Transverse colon (tissue), 4 donors: ENCODE measurements at places on chromosomes 4 and X. TPM values are rescaled to one million over a fixed set of nuclear protein-coding genes. Genes with fewer than 3 reads are reported as not detected.

The GYPA gene
- not detected for total RNA-seq

The SOWAHD gene
- not detected for total RNA-seq

The GC gene
- not detected for total RNA-seq

The ZFP92 gene
- 0.27 TPM for total RNA-seq

The JAKMIP1 gene
- not detected for total RNA-seq

The UGT2B11 gene
- not detected for total RNA-seq

The FGD1 gene
- 2.7 TPM for total RNA-seq

The ZNF157 gene
- total RNA-seq, result not detected

The PLP1 gene
- total RNA-seq, result 4.4 TPM

The ABCG2 gene
- total RNA-seq, result 31.9 TPM
